Kidney capillary endothelial cell (primary cell): ENCODE measurements at places on chromosomes 1 and 21.

GRCh38 chr1:178530037-178530402 lies 17.1 kb downstream of the TEX35 start:
- peak; percentile 57 for DNase-seq

GRCh38 chr1:210866532-210866931 lies 267.4 kb downstream of the KCNH1 start:
- no peak for DNase-seq

GRCh38 chr1:228898582-228898992 lies 163.3 kb downstream of the RHOU start:
- no peak for DNase-seq

DNA sequence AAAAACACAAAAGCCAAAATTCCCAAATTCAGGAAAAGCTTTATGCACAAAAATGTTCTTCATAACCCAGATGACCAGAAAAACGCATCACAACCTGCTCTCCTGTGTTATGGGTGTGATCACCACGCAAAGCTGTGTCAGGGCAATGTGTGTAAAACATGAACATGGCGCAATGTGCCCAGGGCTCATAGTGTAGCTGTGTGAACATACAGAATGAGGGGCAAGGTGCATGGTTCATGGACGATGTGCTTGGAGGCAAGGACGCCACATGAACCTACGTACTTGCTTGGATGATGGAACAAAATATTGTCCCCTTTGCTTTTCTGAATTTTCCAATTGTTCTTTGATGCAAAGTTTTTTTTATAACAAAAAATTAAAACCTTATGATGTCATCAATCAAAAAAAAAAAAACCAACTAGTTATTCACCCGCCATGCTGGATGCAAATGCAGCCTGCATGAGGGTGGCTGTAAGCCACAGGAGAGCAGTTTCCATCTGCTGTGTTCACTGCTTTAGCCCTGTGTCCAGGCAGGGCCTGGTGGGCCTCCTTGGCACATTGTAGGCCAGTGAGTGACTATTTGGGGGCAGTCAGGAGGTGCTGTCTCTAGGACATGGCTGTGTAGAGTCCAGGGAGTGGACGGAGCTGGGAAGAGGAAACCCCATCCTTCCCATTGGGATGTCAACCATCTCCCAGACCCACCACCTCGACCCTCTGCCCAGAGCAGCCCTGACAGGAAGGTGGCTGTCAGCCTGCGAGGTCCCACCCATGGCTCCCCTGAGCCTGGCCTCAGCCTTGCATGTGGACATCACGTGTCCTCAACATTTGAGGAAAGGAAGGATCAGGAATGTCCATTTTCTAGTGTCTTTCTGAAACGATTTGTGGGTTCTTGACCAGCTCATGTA lies 13.6 kb downstream of the KRTAP10-1 start:
- no peak for DNase-seq

GRCh38 chr1:237887542-237887941 lies 3.2 kb downstream of the ZP4 start:
- DNase-seq = no peak

DNA sequence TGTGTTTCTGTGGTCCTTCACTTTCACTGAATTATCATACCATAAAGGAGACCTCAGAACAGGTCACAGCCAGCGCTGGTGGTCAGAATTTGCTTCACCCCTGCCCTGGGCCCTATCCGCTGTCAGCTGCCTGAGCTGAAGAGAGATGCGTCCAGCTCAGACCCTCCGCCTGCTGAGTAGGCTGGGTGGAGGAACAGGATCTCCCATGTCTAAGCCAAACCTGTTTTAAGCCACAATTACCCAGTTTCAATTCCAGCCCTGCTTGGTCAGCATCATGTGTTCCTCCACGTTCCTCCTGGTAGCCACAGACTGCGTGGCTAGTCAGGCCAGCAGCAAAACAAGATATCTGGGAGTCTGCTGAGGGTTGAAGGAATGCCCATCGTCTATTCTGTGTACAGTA lies 13.5 kb upstream of the BGLAP start:
- DNase-seq = no peak
